ENCODE measurements at places on chromosomes 5 and 9. TPM values are rescaled to one million over a fixed set of nuclear protein-coding genes. Genes with fewer than 3 reads are reported as not detected.

ADAMTS6 gene
- total RNA-seq, result 7.0 TPM

GABRA6 gene
- not detected for total RNA-seq

FOXD4 gene
- 0.10 TPM for total RNA-seq

FBP1 gene
- total RNA-seq, result 5.1 TPM

ENTREP1 gene
- 6.7 TPM for total RNA-seq

PPP3R2 gene
- not detected for total RNA-seq

NEURL1B gene
- total RNA-seq, result 15.9 TPM

C9orf50 gene
- total RNA-seq, result not detected

FOXD4L4 gene
- 0.20 TPM for total RNA-seq

MPDZ gene
- total RNA-seq, result 47.2 TPM

STPG3 gene
- not detected for total RNA-seq

UNC13B gene
- 13.9 TPM for total RNA-seq

All from skin of body (tissue), 3 donors.